ENCODE measurements at places on chromosomes 11 and 22.

DNA sequence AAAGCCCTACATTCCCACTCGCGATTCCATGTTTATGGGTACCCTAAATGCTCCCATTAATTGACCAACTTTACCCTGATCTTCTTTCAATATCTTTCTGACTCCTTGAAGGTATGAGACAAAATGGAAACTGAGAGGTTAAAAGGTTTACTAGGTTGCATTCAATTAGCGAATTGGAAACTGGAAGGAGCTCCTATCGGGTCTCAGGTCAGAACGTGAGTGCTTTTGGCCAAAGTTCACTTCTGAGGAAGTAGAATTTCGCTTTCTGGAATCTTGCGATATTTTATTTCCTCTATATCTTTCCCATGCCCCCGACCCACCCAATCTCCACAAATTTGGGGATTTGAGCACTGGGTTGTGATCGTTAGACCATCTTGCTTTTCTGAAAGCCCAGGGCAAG is 2.6 kb downstream of the EHF start:
- DNase-seq = no peak

- no peak for DNase-seq
Observed at GRCh38 chr11:64059339-64060140, 23.8 kb downstream of the FLRT1 start.

- DNase-seq = no peak
Observed at GRCh38 chr22:19477321-19478044, 1.5 kb downstream of the UFD1 start.

DNA sequence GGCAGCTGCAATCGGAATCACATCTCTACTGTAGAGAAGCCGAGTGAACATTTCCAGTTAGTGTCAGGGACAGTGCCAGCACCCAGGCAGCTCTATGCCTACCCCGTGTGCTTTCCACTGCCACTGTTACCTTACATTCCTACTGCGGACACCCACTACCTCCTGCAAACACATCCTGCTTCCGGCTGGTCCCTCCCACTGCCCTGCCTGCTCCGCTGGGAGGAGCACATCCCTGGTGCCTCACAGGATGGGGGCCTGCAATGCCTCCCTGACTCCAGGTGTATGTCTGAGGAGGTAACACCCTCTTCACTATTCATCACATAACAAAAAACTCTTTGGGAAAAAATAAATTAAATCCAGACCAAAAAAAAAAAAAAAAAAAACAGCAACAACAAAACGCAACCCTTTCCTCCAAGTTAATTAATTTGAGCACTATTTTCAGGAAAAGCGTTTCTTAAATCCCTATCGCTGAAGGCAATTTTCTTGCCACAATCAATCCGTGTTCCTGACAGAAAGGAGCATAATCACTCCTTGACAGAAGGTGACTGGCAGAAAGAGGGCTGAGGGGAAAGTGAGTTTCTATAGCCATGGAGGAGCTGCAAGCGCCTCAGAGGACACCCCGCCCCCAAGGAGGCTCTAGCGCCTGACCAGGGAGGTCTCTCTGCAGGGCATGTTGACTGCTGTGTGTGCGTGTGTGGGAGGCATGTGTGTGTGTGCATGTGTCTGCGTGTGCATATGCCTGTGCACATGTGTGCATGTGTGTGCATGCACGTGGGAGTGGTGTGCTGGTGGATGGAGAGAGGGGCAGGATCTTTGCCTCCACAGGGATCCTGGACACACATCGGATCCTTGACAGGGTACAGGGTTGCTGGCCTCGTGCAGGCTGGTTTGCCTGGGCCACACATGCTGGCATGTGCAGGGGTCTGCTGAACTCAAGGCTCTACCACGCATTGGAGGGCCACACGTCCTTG is 134.8 kb upstream of the NTM start:
- DNase-seq = no peak

DNA sequence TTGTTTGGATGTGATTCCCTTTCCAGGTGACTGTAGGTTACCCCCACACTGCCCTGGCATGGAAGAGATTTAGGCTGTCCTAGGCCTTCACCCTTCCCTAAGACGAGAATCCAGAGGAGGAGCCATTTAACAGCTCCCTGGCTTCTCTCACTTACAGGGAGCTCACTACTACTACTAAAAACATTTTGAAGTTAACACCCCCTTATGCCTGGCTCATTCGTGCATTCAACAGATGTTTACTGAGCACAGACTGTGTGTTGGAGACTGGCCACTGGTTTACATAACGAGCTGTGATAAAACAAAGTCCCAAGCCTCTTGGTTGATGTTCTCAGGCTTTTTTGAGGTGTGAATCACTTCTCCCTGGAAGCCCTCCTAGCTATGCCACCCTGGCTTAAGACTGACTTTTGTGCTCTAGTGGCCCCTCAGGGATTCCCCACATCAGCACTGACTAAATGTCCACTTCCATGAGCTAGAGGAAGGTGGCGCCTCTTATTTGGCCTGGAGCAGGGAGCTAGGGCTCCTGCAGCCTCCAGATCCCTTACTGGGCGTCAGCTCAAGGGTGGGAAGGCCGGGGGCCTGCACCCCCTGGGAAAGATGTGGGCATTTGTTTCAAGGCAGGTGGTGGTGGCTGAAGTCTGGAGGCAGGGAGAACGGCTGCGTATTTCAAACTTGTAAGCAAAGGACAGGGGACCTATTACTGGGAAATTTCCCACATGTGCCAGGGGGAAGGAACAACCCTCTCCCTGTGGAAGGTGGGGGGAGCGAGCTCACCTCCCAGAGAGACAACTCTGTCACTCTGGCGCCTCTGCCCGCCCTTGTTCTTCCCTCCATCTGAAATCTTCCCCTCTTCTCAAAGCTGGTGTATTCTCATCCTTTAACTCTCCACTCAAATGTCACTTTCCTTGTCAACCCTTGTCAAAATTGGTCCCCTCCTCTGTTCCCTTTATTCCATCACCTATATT is 19.4 kb upstream of the MALAT1 start:
- no peak for DNase-seq

DNA sequence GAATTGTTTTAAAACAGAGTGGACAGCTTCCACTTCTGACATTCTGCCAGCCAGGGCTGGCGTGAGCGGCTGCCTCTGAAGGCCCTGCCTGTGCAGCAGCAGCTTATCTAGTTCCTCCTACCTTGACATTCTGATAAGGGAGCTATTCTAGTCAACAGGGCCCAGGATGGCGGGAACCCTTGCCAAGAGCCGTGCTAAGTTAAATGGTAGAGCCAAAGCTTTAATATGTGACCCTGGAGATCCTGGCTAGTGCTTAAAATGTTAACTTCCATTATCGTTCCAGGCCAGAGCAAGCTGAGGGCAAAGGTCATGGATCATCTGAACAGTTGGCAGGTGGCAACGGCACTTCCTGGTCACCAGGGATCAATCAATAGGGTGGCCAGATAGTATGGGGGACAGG is 3.5 kb downstream of the KCNJ5 start:
- DNase-seq = no peak

- DNase-seq = no peak
Observed at GRCh38 chr11:17768547-17768946, 34.0 kb downstream of the KCNC1 start.

DNA sequence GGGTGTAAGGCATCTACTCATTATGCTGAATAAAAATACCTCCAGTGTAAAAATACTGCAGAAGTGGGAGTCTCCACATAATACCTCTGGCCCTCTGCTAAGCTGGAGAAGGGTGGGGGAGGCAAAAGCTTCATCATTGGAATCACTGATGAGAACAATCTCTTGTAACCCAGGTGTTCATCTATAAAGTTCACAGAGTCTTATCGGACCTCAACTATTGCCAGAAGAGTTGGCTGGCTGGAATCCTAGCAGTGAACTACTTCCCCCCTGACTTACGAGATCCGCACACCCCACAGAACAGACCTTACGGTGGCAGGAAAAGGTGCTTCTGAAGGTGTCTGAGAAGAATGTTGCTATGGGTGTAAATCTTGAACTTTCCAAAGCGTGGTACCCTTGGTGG is 2.5 kb downstream of the OR8D1 start:
- DNase-seq = no peak

DNA sequence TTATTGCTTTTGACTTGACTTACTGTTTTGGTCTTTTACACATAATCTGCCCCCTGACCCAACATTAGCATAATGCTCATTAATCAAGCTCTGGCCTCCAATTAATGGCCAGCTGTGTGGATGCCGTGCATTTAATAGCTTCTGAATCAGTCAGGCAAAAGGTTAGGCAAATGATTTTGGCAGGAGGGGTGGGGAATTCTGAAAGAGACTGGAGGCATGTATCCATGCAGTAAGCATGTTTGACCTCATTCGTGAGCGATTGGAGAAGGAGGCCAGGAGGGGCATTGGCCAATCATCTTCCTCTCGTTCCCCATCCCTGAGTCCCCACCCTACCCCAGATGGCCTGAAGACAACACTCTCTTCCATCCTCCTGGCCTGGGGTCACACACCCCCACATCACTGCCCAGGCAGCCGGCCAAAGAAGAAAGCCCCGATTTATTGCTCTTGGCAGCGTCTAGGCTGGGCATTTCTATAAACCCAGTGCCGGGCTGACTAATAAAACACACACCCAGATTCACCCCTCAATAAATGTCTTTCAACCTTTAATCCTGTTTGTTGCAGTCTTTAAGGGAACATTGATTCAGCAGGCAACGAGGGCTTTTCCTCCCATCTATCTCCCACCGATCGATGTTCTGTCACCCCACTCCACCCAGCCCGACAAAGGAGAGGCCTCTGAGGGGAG is 150.0 kb downstream of the OPCML start:
- DNase-seq = no peak

DNA sequence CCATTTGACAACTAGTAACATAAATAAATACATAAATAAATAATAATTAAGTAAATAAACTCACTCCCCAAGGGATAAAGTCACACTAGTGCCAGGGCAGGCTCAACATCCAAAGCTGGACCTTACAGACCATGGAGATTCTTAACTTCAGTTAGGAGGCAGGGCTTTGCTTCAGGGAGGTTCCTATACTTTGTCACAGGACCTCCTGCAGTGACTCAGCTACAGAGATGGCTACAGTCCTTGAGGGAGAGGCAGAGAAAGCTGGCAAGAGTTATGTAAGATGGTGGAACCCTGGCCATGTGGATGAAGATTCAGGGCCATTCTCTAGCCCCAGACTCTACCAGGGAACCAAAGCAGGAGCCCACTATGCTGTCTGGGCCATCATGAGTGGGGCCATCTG is 74.1 kb upstream of the CADM1 start:
- no peak for DNase-seq

GRCh38 chr11:93655047-93655446 is 6.4 kb upstream of the CEP295 start:
- no peak for DNase-seq

DNA sequence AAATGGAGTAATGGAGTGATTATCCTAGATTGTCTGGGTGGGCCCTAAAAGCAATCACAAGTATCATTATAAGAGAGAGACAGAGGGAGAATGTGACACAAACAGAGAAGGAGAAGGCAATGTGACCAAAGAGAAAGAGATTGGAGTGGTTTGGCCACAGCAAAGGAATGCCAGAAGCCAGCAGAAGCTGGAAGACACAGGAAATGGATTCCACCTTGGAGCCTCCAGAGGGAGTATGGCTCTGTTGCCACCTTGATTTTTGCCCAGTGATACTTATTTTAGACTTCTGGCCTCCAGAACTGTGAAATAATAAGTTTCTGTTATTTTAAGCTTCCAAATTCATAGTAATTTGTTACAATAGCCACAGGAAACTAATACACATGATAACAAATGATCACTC is 36.8 kb upstream of the OR5P2 start:
- no peak for DNase-seq

Measured in stimulated activated CD4-positive, alpha-beta T cell treated with anti-CD3 and anti-CD28 coated beads, Interleukin-1b, Interleukin-23, amount 100 ng/mL, for 24 hours (primary cell).